ENCODE measurements at places on chromosomes 2 and 18. TPM values are rescaled to one million over a fixed set of nuclear protein-coding genes. Genes with fewer than 3 reads are reported as not detected.

ZC3H8 gene
- total RNA-seq = 5.1 TPM

GRCh38 chr18:37864122-37864521 is 298.5 kb upstream of the CELF4 start:
- no peak for DNase-seq

GRCh38 chr2:102506743-102507142 is 33.7 kb downstream of the SLC9A4 start:
- DNase-seq = no peak

DNA sequence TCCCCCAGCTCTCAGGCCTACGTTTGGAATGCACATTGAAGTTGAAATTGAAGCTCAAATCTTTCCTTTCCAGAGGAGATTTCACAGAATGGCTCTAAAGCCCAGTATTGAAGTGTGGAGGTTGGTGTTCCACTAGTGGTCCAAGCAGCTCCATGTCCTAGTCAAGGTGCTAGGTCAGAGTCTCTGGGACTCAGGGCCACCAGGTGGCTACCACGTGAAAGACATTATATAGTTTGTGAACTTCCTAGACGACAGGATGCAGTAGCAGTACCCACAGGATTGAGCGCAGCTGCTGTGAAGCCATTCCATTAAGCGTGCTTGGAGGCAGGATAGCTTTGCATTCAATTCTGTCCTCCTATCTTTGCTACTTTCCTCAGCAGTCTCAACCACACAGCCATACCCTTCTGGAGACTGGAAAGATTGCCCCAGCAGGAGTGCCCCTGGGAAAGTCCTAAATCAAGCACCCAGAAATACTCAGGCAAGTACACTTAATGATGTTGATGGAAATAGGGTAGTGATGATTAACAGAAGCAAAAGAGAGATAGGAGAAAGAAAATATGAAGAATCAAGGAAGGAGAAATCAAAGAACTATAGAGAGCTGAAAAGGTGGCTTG is 4.7 kb upstream of the TGFA start:
- no peak for DNase-seq

- DNase-seq = no peak
Measured at GRCh38 chr2:232903989-232904388, 33.9 kb downstream of the SNORC start.

LRRC30 gene
- total RNA-seq = 3.4 TPM

DNA sequence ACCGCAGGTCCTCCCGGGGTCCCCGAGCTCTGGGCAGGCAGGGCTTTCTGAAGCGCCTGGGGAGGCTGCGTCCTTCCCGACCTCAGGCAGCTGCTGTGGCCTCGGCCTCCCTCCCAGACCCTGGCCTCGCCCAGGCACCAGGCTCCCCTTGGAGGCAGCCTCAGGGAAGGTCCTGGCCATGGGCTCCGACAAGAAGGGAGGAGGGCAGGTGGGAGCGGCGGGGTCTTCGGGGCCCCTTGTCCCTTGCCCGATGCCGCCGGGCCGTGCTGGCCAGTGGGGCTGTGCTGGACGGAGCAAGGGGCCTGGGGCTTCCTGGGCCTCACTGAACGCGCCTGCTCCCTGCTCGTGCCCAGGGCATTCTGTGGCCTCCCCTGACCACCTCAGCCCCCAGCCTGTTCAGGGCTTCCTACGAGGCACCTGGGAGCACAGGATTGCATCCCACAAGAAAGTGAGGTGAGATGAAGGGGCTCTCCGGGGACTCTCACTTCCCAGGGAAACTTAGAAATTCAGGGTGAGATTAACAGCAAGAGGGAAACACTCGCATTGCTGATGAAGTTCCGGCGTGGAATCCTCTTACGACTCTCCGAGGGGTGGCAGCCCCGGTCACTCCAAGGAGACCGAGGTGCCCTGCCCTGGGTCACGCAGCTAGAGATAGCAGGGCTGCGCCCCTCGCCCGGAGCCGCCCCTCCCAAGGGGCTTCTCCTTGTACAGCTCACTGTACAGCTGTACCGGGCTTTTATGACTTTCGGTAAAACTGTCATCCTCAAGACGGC is 778 bp downstream of the MFSD2B start:
- DNase-seq = no peak

GRCh38 chr2:231088754-231089153 is 32.1 kb downstream of the PSMD1 start:
- no peak for DNase-seq

GRCh38 chr2:195756218-195756942 is 99.4 kb downstream of the SLC39A10 start:
- no peak for DNase-seq

GRCh38 chr2:128364441-128364911 is 45.8 kb upstream of the HS6ST1 start:
- DNase-seq = no peak

- DNase-seq = no peak
Measured at GRCh38 chr2:136319237-136319636, 201.3 kb upstream of the CXCR4 start.

RGPD6 gene
- 109 TPM for total RNA-seq

DNA sequence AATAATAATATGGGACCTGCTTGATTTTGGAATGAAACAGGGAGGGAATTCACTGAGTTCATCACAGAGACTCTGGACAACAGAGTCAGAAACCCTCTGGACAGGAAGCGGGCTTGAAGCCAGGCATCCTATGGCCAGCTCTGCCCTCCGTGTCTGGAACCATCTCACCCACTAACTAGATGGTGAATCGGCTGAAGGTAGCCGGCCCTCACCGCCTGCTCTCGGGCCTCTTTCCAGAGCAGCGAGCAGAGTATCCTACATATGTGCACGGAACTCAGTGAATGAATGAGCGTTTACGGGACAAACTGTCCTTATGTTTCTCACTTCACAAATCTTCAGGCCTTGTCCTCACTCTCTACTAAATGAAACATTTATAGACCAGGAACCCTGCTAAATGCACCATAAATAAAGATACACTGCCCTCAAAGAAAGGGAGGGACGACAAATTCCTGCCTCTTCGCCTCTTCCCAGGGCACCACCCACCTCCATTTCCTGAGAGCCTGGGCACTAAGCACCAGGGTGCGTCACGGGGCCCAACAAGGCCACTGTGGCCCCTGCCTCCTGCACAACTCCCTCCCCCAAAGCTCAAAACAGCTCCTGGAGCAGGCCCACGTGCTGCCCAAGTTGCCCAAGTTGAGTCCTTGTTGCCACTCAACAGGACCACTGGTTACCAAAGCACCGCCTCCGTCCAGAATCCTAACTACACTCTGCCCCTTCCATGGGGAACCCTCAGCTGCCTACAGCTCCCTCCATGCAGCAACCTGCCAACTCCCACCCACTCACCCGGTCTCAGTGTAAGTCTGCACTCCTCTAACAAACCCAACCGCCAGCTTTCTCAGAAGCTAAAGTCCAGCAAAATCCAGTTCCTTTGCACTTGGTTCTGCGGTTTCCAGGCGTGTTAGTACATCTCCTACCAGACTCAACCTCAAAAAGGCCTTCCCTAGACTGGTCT is 1.7 kb downstream of the TBC1D8 start:
- no peak for DNase-seq

COLEC11 gene
- not detected for total RNA-seq

GRCh38 chr18:60675801-60676200 is 303.2 kb upstream of the MC4R start:
- DNase-seq = no peak

DNA sequence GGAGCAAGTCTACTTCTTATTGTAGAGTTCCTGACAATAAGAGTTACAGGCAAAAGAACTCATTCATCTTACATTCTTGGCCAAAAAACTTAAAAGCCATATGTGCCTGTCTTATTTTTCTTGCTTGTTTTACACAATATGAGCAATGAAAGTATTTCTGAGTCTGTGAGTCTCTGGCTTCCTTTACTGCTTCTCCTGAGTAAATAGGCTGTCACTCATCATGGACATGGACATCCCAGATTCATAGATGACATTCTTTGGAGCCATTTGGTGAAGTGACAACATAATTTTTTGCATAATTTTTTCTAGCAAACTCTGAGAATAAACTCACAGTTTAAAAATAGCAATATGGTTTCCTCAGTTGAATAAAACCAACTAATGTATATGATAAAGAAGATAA is 179.3 kb downstream of the SNTG2 start:
- DNase-seq = no peak

MYCN gene
- 2.2 TPM for total RNA-seq

PLB1 gene
- total RNA-seq = 1.9 TPM

ZNF532 gene
- total RNA-seq = 116 TPM

COL4A4 gene
- 0.72 TPM for total RNA-seq

GPR35 gene
- total RNA-seq = 3.1 TPM

SPHKAP gene
- total RNA-seq = 2.6 TPM

DNA sequence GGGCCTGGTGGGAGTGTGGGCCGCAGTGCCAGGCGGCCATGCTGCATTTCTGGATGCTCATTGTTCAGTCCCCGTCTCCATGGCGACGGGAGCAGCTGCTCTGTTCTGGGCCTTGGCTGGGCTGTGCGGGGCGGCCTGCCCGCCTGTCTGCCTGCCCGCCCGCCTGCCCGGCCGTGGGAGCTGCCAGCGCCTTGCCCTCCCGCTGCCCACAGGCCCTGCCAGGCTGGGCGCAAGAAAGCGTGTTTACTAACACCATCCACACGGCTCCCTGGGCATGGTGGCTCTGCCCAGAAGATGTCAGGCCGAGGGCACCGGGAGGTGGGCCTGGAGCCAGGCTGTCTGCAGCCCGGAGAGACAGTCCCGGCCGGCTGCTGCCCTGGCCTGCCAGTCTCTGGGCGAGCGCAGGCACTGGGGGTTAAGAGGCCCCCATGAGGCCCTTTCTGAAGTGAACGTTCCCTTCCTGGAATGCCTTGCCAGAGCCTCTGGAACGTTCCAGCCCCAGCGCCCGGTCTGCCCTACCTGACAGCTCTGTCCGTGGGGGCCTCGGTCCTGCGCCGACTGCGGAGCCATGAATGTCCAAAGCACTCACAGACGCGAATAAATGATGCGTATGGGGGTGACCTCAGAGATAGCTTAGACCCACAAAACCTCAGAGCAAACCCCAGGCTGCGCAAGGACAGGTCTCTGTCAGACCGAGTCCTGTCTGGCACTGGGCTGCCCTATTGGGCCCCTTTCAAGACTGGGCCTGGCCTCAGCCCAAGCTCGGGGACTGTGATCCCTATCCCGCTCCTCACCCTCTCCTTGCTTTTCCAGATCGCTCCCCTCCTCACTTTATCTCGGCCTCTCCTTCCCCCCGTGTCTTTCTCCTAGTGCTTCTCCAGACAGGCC is 44.3 kb downstream of the MYCN start:
- DNase-seq = peak; percentile 66

DNA sequence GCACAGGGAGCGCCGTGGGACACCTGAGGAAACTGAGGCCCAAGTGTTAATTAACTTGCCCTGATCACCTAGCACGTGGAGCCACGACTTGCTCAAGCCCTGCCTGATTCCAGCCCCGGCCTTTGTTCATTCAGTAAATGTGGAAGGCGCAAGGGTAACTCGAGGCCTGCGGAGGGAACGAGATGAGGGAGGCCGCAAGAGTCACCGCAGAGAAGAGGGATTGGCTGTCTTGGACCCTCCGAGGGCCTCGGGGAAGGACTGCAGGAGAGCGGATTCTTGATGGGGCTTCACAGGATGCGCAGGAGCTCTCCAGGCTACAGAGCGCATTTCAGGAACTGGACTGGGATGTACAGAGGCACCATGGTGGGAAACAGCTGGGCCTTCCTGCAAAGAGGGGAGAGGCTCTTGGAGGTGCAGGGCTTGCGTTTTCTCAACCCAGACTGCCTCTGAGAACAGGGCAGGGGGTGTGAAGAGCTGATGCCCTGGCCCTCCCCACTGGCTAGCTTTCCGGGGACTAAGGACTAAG is 511 bp upstream of the ANKMY1 start:
- no peak for DNase-seq

GRCh38 chr2:188677142-188677541 is 297.0 kb upstream of the COL3A1 start:
- no peak for DNase-seq

- DNase-seq = no peak
Measured at GRCh38 chr2:40606862-40607261, 155.0 kb upstream of the SLC8A1 start.

GRCh38 chr2:14422426-14422825 is 210.1 kb upstream of the LRATD1 start:
- no peak for DNase-seq

- DNase-seq = no peak
Measured at GRCh38 chr2:232621186-232621585, 12.2 kb upstream of the EFHD1 start.

- peak; percentile 29 for DNase-seq
Measured at GRCh38 chr2:164126960-164127660, 391.3 kb upstream of the FIGN start.

OBSL1 gene
- total RNA-seq = 66.2 TPM

DNA sequence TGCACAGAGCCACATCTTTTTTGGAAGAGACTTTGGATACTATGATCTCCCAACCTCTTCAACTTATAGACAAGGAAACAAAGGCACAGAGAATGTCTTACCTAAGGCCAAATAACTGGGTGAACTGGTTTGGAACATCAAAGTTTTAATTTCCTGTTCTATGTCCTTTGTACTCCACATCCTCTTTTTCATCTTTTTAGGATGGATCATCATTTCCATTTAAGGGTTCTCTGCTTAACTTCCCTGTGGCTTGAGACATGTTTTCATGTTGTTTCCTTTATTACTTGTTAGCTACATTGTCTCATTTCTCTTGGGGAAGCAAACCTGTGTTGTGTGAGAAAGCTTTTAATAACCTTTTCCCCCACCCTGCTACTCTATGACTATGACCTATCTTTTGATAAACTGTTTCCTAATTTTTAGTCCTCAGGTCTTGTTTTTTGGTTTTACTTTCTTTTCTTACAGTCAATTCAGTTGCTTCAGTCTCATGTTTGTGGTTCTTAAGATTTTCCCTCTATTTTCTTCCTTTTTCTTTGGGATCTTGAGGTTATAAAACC is 22.5 kb upstream of the RMND5A start:
- DNase-seq = no peak

GATA6 gene
- total RNA-seq = 53.0 TPM

GALNT3 gene
- total RNA-seq = 11.8 TPM

ERMN gene
- 5.1 TPM for total RNA-seq
